NCI-H1417 treated with DMSO at 0.1 percent for 48 hours (cell line): ENCODE measurements at places on chromosomes 2 and 18.

- no peak for DNase-seq
These were observed 29.0 kb downstream of the SERPINB5 start for GRCh38 chr18:63505566-63506335.

GRCh38 chr2:143939626-143940330 is 580.1 kb downstream of the ZEB2 start:
- no peak for DNase-seq

- DNase-seq = no peak
These were observed 125.8 kb upstream of the COPS8 start for GRCh38 chr2:236959876-236960275.

DNA sequence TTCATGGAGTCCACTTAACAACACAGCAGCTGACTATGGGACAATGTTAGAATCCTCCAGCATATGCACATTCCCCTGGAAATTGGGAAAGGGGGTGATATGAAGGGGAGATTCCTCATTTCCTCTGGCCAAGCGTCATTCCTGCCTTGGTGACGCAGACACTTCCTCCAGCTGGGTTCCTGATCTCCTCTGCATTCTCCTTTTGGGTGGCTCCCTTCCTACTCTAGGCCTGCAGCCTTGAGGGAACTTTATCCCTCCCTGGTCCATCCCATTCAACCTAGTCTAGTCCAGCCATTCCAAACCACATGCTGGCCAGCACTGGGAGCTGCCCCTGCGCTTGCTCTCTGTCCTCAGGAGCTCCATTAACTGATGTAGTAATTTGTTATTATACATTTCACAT is 216.8 kb downstream of the VAPA start:
- DNase-seq = no peak

- DNase-seq = no peak
These were observed 131.9 kb downstream of the GLI2 start for GRCh38 chr2:120867290-120868241.

DNA sequence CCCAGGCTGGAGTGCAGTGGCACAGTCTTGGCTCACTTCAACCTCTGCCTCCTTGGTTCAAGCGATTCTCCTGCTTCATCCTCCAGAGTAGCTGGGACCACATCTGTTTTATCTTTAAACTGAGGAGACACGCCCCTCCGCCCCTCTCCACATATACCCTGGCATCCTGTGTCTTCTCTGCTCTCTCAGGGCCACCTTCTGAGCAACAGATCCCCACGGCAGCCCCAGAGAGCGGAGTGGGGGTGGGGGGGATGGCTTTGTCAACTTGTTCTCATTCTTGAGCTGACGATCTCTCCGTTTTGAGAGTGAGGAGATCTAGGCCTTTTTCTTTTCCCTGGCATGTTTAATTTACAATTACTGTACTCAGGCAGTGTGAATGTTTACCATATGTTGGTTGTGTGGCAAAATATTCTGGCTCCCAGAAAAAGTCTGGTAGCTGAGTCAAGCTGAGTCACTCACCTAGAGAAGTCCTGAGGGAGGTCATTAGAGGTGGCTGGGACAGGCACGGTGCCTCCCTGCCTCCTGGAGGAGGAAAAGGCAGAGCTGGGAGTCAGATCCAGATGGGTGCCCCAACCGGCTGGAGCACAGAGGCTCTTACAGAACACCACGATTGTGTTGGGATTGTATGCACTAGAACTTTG is 19.5 kb upstream of the ID2 start:
- no peak for DNase-seq

- no peak for DNase-seq
These were observed 37.5 kb upstream of the ZNF385B start for GRCh38 chr2:179898873-179899272.

- DNase-seq = no peak
These were observed 55.6 kb downstream of the BIN1 start for GRCh38 chr2:127051116-127052056.

DNA sequence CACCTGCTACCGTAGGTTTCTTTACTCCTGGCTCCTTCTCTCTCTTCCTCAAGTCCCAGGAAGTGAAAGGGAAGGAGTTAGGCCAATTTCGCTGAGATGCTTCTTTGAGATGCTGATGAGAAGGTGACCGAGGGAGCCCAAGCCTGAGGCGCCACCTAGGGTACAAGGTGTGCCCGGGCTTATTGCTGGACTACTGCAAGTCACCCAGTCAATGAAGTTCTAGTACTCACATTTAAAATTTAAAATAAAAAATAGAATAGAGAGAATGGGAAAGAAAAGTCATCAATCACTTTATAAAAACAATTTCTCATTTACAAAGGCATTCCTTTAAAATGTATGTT is 45.3 kb downstream of the ACAA2 start:
- no peak for DNase-seq

- DNase-seq = no peak
These were observed 39.1 kb downstream of the HNMT start for GRCh38 chr2:138003411-138003810.

GRCh38 chr2:229980431-229981184 is 58.3 kb downstream of the FBXO36 start:
- no peak for DNase-seq

DNA sequence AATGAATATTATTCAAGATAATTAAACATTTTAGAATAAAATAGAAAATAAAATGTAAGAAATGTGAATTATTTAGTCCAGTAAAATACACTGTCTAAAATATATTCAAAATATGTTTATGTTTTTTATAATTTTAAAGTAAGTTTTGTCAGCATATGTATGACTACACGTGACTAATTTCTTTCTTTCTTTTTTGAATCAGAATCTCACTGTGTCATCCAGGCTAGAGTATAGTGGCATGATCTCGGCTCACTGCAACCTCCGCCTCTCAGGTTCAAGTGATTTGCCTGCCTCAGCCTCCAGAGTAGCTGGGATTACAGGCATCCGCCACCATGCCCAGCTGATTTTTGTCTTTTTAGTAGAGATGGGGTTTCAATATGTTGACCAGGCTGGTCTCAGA is 19.1 kb upstream of the INO80D start:
- no peak for DNase-seq

DNA sequence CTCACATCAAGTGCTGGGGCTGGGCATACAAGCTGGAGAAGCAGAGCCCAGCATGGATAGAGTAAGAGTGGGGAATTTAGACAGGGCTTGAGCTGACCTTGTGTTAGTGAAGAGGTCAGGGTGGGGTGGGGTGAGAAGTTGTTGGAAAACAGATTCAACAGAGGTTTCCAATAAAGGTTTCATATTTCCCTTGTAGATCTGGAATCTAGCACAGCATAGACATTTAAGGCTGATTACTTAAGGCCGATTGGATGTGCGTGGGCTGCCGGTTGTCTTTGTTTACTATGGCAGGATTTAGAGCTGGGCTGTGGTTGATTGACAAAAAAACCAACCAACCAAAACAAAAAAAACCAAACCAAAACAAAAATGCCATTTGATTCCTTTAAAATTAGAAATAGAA is 114.9 kb upstream of the SEC11C start:
- no peak for DNase-seq

DNA sequence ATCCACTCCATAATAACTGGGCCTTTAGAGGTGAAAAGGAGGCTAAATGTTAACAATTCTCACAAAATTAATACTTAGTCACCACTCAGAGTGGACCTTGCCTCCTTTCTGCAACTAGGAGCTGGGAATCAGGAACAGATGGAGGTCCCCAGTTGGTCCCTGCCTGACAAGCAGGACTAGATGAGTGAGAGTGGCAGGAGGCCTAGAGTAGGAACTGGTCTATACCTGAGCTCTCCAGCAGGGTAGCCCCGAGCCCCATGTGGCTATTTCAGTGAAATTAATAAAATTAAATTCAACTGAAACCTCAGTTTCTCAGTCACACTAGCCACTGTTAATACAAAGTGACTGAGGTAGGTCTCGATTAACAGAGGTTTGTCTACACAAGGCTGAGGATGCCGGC is 150.5 kb downstream of the MYO5B start:
- no peak for DNase-seq

DNA sequence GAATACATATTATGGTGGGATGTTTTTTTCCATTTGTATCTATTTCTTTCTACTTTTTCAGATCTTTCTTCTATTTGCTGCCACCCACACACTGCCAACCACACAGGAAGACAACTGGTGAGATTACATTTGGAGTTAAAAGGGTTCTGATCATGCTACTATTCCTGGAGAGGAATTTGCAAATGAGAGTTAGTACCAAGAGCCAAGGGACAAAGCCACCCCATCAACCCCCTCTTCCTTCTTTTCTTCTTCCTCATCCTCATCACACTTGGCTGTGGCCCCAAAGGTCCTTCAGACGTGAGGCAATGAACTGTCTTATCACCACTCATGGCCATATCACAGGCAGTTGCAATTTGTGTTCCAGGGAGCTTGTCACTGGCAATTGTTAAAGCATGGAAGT is 215.6 kb upstream of the SLC14A2 start:
- no peak for DNase-seq

GRCh38 chr18:52002600-52002999 is 337.4 kb upstream of the DCC start:
- DNase-seq = no peak

GRCh38 chr2:1350111-1350510 is 63.2 kb upstream of the TPO start:
- DNase-seq = no peak

DNA sequence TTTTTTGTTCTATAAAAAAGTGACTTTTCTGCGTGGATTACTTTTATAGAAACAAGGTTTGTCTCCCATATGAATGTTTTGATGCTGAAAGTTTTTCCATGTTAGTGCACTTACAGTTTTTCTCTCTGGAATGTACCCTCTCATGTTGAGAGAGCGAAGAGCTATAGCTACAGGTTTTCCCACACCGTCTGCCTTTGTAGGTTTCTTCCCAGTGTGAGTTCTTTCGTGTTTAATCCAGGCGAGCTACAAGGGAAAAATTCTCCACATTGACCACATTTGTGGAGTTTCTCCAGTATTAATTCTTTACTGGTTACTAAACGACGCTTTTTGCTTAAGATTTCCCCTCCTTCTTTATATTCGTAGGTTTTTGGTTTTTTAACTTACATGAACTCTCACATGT is 85.1 kb downstream of the ACSL3 start:
- DNase-seq = no peak

DNA sequence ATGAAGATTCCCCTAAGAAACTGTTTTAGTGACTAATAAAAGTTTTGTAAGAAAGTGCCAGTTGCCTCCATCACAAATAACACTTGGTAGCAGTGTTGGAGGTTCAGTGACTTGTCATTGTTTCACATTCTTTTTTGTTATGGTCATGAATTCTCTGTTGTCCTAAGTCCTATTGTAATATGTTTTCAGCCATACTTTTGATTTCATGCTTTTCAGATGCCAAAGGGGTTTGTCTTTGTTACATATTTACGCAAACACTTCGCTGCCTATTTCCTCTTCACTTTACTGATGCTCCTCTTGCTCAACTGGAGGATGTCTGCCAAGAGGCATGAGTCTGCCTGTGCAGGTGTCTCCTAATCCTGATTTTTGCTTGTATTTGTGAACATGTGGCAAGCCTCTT is 66.6 kb downstream of the PHLPP1 start:
- DNase-seq = no peak

DNA sequence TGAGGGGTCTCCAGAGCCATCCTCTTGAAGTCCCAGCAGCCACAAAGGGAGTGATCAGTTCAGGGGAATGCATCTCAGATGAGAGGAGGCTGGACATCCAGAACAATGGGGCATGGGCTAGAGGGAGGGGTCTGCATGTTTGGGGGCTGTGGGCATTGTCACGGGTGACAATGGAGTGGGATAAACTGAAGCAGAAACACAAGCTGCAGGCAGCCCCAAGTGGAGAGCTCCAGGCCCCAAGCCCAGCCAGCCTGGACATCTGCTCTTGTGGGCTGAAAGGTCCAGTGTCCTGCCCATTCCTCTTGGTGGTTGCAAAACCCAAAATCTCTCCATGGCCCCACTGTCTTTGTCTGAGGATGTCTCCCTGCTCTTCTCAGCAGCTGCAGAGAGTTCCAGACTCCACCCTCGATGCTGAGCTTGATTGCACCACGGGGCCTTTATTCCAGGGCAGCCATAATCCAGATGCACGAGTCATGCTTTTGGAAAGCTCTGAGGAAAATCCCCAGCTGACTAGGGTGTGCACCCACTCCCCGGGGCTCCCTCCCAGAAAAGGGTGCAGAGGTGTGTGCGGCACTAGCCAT is 149.4 kb downstream of the TNS1 start:
- DNase-seq = no peak

- no peak for DNase-seq
These were observed 219.4 kb downstream of the MREG start for GRCh38 chr2:215793747-215794595.

DNA sequence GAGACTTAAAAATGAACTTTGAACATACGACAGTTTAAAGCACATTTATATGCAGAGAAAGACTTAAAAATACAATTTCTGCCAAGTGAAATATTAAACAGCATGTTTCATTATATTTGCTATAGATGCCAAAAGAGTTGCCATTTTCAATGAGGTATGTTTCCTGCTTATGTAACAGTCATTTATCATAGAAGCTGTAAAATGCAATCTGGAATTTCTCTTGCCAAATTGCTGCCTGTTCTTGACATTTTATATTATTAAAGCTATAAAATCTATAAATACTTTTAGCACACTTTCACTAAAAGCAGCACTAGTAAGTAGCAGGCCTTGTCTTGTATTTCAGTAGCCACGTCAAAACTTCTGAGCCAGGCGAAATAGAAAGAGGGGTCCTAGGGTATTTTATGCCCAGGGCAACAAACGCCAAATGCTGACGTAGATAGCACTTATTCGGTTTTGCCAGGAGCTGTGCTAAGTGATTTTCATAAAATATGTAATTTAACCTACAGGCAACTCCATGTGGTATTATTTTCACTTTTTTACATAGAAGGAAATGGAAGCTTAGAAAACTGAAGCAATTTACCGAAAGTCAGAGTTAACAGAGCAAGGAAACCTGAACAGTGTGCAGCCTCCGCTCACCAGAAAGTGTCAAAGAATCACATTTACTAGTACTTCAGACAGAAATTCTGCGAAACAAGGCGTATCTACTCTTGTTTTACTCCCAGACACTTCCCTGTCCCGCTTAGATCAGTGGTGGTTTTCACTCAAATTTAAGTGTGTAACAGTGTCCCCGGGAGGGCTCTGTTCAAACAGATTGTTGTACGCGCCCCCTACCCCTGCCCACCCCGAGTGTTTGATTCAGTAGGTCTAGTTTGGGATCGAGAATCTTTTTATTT is 1.2 kb upstream of the CYP20A1 start:
- no peak for DNase-seq

DNA sequence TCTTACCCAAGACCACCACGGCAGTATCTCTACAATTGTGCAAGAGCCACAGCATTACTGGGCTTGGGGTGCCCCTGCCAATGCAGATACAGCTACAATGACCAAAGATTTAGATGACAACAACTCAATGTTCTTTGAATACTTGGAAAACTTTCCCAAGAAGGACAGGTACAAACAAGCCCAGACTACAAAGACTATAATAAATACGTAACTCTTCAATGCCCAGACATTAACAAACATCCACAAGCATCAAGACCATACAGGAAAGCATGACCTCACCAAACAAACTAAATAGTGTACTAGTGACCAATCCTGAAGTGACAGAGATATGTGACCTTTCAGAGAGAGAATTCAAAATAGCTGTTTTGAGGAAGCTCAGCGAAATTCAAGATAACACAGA is 62.8 kb downstream of the ICA1L start:
- no peak for DNase-seq

GRCh38 chr2:37585982-37586621 is 85.3 kb downstream of the CDC42EP3 start:
- no peak for DNase-seq

GRCh38 chr2:226079196-226079595 is 679.7 kb downstream of the NYAP2 start:
- DNase-seq = no peak

- DNase-seq = no peak
These were observed 974.9 kb upstream of the PIK3C3 start for GRCh38 chr18:40980171-40980570.

- DNase-seq = no peak
These were observed 9.0 kb upstream of the IMPACT start for GRCh38 chr18:24417480-24417879.

GRCh38 chr2:70340761-70341476 is 39.1 kb upstream of the FAM136A start:
- DNase-seq = no peak
